ENCODE measurements at places on chromosomes 5 and 9. TPM values are rescaled to one million over a fixed set of nuclear protein-coding genes. Genes with fewer than 3 reads are reported as not detected.

LCN10 gene
- not detected for total RNA-seq

CDH6 gene
- not detected for total RNA-seq

TRAF1 gene
- 1.8 TPM for total RNA-seq

NEURL1B gene
- total RNA-seq, result 1.7 TPM

IFNA13 gene
- not detected for total RNA-seq

TICAM2 gene
- total RNA-seq, result 0.69 TPM

KCNV2 gene
- total RNA-seq, result not detected

PPP2R2B gene
- 2.9 TPM for total RNA-seq

MIGA2 gene
- total RNA-seq, result 21.8 TPM

TMEM174 gene
- not detected for total RNA-seq

SHISAL2B gene
- total RNA-seq, result not detected

PTPDC1 gene
- total RNA-seq, result 16.3 TPM

LRRTM2 gene
- 4.5 TPM for total RNA-seq

IL12B gene
- not detected for total RNA-seq

BTNL9 gene
- not detected for total RNA-seq

CBY3 gene
- not detected for total RNA-seq

NCS1 gene
- total RNA-seq, result 85.6 TPM

GPR150 gene
- total RNA-seq, result 0.34 TPM

RIMOC1 gene
- total RNA-seq, result 41.8 TPM

ANGPTL2 gene
- 8.0 TPM for total RNA-seq

UBQLN1 gene
- total RNA-seq, result 131 TPM

PRELID2 gene
- total RNA-seq, result 22.5 TPM

COL23A1 gene
- not detected for total RNA-seq

ATP10B gene
- 28.9 TPM for total RNA-seq

SV2C gene
- not detected for total RNA-seq

SH3RF2 gene
- total RNA-seq, result 0.73 TPM

ANP32B gene
- 3.1 TPM for total RNA-seq

PCDHA5 gene
- total RNA-seq, result under 0.01 TPM
